ENCODE measurements at places on chromosomes 1 and 21.

DNA sequence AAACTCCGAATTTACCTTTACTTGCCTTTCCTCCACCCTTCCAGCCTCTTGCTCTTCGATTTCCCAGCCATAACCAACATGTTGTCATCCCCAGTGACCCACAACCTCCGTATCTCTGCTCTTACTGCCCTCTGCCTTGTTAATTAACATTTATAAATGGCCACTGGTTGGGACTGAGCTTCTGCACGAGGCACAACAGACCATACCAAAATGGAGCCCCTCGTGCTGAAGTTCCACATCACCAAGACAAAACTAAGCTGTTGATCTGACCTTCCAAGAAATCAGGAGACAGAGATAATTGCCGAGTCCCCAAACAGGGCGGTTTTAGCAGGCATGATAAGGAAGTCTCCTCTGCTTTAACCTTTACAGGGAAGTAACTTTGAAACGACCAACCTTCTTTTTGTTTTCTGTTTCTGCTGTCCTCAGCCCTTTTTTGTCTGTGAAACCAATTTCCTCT, 71.9 kb downstream of the NMNAT2 start:
- DNase-seq = no peak

DNA sequence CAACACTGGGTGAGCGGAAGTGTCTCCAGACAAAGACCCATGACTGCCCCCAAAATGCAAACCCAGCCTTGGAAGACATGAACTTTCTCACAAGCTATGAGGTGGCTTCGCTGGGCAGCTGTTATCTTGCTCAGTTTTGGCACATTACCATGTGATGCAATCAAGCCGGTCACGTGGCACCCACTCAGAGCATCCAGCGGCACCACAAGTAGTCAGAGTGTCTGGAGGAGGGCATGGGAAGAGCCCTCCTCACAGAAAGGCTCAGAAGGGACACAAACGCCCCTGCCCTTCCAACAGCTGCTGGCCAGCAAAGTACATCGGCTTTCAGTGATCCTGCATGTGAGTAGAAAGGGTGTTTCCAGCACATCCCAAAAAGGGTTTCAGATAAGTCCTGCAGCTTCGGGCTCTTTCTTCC, 145.5 kb upstream of the IRF2BP2 start:
- DNase-seq = no peak

GRCh38 chr1:55233145-55233777, 18.1 kb upstream of the USP24 start:
- no peak for DNase-seq

DNA sequence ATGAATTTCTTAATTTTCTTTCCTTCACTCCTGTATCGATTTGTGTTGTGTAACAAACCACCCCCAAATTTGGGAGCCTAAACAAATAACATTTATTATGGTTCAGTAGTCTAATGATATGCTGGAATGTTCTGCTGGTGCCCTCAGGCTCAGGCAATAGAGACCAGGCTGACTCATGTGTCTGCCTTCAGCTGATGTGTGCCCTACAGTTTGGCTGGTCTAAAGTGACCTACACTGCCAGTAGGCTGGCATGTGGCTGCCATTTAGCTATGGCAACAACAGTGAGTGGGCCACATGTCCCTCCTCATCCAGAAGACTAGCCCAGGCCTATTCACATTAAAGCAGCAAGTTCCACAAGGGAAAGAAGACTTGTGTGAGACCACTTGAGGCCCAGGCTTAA, 115.8 kb downstream of the PTPRC start:
- no peak for DNase-seq

DNA sequence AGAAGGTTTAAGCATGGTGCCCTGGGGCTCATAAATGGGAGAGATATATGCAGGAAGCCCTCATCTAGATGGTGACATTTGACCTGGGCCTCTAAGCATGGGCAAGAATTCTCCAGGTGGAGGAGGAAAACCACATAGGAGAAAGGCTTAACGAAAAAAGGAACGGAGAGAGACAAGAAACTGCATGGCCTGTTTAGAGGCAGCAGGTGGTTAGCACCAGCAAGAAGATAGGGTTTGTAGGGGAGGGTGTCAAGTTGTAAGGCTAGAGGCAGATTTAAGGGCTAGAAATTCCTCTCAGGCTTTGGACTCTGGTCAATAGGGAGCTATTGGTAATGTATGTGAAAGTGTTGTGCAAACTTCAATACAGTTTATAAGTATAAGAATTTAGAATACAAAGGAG, 8.2 kb upstream of the MAPKAPK2 start:
- no peak for DNase-seq

DNA sequence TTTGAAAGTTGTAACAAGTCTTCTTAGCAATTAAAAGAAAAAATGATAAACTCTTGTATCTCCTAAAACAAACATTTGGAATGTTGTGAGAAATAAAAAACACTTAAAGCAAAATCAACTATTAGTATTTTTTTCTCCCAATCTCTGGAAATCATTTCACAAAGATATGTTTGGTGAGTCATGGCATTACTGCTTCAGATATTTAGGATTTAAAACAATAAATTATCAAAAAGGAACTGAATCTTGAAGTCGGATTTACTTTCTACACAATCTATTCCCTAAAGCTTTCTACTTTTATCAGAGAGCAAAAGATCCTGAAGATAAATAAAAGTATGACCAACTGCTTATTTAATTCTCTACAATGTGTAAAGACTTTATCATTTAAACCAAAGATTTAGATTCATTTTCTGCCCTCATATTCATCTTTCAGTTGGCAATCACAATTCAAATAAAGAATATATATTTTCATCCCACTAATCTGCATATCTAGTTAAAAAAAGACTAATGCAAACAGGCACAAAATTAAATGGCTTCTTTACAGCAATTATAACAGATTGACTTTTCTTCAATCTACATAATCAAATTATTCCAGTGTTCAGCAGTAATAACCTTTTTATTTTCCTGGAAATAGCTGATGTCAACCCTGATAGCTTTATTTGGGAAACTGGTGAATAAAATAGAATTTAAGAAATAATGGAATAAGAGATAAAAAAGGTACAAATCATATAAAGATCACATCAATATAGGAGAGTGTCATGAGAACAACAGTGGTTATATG, 230.0 kb downstream of the COP1 start:
- no peak for DNase-seq

DNA sequence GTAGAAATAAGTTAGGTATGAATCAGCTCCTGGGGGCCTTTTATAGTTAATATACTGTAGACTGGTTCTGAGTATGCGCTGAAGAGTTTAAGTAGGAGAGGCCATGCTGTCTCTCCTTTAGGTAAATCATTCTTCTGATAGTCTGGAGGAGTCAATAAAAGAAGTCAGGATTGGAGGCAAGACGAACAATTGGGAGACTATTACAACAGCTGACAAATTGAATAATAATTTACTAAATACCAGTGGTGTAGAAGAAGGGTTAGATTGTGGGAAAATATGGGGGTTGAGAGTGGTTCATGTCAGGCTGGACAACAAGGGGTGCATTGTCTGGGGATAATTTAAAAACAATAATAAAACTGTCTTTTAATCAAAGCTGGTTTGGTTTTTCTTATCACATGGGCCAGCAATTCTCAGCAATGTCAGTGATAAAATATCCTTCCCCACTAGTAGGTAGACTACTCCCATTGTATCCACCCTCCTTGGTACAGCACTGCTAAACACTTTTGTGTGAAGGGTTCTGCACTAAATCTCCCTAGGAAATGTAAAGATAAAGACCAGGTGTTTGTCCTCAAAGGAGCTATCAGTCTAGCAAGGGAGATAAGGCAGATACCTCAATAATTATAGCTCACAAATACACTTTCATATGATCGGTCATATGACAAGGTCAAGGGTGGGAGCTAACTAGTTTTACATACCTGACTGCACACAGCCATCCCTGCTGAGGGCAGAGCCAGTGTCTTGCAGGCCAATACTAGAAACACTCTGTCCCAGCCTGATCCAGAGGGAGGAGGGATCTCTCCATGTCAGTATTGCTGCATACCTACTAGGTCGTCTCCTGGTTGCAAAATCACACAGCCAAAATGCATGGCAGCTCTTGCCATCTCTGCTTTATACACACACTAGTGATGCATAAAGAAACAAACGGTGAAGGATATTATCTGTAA, 299.7 kb downstream of the VAV3 start:
- DNase-seq = no peak

- no peak for DNase-seq
Measured at GRCh38 chr21:42032266-42032665, 22.1 kb upstream of the ZBTB21 start.

- no peak for DNase-seq
Measured at GRCh38 chr1:67777016-67777415, 56.3 kb downstream of the GNG12 start.

DNA sequence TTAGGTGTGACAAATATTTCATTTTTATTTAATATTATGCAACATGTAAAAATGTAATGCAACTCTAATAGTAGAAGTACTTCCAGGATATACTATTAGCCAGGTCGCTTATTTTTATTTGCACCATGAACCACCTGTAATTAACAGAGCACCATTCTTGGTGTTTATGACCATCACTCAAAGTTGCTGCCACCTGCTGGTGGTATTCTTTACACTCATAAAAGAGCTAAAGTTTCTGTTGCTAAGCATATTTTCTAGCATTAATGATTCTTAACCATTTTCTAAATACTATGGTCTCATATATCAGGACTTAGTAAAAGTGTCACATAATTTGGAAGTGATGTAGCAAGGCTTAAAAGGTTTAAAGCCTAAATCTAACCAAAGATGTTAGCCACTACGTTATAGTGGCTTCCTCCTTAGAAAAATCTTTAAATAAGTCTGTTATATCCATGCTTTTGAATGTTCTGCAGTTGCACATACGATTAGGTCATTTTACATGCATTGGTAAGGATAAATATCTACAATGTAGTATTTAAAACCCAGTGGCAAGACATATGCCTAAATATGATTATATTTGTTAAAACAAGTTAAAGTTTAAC, 244.5 kb downstream of the NEGR1 start:
- DNase-seq = peak; percentile 4

DNA sequence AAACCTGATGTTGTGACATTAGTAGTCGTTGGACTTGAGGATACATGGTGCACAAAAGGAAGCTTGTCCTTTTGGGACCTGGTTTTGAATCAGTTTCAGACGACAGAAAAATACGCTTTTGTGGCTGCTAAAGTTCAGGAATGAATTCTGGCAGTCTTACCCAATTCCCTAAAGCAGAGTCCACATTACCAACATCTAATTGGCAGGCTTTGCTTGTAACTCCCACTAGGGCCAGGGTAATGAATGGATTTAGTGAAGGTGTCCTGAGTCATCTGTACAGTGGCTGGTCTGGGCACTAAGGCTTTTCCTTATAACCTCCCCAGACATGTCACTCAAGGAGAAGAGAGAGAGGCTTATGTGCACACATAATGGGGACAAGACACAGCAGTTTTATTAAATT, 66.2 kb upstream of the RNPC3 start:
- DNase-seq = no peak

GRCh38 chr1:886311-886710, 37.4 kb upstream of the SAMD11 start:
- no peak for DNase-seq

GRCh38 chr1:86965012-86965826, 50.8 kb downstream of the HS2ST1 start:
- no peak for DNase-seq

GRCh38 chr1:47913225-47913823, 83.9 kb downstream of the TRABD2B start:
- peak; percentile 52 for DNase-seq

DNA sequence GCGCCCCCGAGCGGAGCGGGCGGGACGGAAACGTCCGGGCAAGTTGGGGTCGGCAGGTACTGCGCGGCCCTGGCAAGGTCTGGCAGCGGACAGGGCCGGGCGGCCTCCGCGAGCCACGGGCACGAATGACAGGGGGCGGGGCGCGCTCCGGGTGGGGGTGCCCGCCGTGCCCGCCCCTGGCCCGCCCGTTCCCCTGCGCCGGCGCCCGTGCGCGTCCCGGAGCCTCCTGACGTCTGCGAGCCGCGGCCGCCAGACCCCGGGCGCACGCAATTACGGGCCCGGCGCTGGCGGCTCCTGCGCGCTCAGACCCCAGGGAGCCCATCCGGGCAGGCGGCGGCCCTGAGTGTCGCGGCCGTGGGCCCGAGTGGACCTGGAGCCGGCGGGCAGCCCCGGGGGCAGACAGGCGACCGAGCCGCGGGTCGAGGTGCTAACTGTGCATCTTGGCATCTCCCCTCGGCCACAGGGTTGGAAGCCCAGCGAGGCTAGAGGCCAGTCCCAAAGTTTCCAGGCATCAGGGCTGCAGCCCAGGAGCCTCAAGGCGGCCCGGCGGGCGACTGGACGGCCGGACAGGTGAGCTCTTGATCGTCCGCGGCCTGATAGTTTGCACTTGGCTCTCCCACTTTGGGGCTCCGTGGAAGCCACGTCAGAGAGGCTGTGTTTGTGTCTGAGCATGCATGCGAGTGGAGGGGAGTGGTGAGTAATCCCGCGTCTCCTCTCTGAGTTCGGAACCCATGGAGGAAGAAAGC, 918 bp downstream of the MIB2 start:
- peak; percentile 73 for DNase-seq

- no peak for DNase-seq
Measured at GRCh38 chr1:98766255-98766654, 104.7 kb downstream of the SNX7 start.

DNA sequence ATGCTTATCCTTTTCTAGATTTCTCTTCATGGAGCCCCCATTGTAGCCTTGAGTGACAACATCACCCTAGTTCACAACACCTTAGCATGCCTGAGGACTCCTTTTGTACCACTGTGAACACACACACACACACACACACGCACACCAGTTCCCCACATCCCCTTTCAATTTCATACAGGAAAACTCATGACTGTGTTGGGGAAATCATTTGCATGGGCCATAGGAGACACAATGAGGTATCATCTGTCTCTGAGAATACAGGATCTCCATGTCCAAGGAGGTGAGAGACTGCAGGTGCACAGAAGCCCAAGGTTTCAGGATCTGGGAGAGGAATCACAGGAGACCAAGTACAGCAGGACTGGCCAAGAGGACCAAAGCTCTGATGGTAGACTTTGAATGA, 119.7 kb downstream of the TPTE start:
- DNase-seq = no peak
